A172 (cell line): ENCODE measurements at places on chromosomes 12 and 14.
A peak's percentile ranks its signal among the peaks of the same experiment; 100 is the strongest.

GRCh38 chr12:8917751-8918150, 3.4 kb downstream of the PHC1 start:
- no peak for DNase-seq

GRCh38 chr12:80058586-80058985, 40.8 kb upstream of the OTOGL start:
- no peak for DNase-seq

DNA sequence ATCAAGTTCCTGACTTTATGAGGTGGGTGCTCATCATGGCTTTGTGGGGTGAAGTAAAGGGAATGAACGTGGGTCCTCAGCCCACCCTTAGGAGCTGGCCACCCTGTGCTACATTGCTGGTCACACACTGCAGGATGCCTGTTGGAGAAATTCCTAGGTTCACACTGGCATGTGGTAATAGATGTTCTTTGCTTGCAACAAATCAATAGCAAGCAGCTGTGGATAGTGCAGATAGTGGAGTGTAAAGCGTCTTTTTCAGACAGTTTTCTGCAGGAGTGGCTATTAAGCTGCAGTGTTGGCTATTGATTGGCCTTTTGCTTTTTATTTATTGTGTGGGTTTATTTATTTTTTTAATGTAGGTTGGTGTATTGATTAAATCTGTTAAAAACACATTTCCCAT, 822.7 kb downstream of the NRXN3 start:
- DNase-seq = no peak

DNA sequence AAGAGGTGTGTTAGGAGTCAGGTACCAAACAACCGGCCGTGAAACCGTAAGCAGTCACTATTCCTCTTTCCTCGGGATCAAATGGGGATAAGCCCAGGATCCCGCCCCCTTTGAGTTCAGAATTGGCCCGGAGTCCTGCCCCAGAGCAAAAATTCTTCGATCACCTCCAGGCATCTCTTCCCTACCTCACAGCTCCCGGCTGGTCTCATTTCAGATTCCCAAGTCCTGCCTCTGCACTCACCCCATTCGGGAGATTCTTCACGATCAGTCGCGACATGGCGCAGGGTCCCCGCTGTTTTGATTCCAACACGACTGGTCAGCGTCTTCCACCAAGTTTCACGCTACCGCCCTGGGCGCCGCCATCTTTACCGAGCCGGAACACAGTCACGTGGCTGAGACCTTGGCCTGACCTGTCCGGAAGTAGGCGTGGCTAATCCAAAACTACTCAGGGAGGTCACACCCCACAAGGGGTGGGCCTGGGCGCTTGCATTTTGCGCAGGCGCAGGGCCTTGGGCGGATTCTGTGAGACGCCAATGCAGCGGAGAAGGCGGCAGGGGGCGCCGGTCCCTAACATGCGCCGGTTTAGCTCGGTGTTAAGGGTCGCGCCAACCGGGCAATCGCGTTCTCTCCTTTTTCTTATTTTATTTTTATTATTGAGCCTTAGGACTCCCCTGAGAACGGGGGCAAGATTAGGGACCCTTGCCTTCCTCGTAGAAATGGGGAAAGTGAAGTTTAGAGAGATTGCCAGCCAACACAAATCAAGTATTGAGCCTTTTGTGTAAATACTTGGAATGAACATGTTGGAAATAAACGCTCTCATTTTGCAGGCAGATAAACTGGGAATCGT, at the start of gene RBM19:
Gene RBM19, minus strand, starts transcription at position 375 of the 847 bp plus-strand sequence. Its CDS starts 98 bp downstream, at position 277.
- DNase-seq = peak; percentile 93

DNA sequence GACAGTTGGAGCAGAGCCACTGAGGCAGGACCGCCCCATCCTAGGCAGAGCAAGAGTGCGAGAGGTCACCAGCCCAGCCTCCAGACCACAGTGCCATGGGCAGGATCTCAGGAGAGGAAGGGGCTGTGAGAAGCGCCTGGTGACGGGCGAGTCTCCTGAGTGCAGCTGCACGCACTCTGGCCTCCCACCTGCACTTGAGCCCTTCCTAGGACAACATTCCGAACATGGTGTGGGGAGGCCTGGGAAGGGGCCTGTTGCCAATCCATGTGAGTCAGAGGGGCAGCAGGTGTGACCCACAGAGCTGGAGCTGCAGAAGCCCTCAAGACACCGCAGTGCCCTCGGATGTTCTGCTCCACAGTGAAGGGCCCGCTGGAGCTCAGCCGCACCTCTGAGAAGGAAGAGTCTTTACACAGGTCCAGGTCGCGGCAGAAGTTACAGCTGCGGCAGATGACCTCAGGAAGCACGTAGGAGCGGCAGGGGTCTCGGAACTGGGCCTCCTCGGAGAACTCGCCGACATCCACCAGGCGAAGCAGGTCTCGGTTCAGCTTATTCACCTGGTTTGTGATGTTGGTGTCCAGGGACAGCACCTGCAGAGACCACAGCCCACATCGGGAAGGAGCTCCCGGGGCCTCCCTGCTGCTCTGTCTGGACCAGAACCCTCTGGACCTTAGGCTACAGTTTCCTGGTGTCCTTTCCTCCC, 7.3 kb downstream of the P2RX2 start:
- DNase-seq = no peak

DNA sequence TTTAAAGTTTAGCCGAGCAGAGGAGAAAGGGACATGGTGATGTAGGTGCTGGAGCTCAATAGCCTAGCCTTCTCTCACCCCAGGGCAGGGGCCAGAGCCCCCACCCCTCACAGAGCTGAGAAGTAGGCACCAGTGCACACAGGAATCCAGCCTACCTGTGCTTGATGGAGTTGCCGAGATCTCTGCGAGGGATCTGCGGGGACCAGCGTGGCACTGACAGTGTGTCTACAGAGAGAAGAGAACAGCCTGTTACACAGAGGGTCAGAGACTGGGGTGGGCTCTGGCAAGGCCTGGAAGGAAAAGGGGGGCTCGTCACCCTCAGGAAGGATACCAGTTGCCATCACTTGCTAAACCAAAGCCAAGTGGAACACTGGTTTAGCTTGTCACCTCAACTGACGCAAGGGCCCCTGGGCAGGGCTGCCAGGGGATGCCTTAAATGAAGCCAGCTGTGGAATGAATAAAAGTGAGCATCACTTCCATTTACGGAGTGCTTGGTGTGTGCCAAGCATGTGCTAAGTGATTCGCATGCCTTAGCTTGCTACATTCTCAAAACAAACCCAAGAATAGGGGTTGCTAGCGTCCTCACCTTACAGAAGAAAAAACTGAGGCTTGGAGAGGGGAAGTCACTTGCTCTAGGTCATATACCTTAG, 220.8 kb upstream of the NOS1 start:
- no peak for DNase-seq

DNA sequence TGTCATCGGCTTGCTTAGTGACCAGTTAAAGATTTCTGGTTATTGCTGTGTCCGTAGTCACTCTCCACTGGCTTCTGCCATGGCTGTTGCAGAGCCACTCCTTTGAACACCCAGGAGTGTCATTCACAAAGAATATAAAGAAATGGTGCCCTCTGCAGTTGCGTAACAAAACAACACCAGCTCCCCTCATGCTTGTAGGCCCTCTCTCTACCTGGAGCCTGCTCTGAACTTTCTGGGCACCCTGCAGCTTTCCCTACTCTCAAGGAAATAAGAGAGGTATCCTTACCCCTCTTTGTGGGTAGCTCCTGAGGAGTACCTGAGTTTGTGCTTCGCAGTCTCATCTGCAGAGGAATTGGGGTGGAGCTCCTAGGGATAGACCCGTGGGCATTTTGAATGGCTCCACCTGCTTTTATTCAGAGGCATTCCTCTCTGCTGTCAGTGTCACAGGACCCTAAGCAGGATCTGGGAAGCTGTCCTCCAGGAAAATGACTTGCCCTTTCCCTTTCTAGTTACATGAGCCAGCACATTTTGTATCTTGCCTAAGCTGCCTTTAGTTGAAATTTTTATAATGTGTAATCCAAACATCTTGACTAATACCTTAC, 97.2 kb upstream of the TMEM260 start:
- no peak for DNase-seq

GRCh38 chr12:31407562-31407961, 81.6 kb upstream of the SINHCAF start:
- no peak for DNase-seq

DNA sequence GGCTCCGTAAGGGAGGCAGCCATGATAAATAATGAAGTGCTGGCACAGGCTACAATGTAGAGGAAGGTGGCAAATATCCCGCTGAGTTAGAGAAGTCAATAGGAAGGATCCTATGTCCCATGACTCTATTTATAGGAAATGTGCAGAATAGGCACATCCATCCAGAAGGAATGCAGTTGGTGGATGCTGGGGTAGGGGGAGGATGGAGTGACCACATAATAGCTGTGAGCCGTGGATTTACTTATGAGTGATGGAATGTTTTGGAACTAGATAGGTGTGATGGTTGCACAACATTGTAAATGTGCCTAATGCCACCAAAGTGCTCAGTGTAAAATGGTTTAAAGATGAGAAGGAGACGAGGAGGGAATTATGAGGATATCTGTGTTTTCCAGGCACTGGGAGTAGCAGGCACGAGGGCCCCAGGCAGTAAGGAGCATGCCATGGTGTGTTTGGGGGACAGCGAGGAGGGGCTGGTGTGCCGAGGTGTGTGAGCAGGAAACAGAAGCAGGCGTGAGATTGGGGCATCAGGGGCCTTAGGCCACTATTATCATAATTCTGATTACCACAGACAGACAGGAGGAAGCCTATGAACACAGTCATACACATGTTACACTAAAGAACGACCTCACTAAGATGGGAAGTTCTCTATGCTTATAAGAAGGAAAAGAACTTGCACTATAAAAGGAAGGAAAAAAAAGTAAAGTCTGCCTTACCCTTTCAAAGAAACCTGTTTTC, 837.3 kb upstream of the TMEM132C start:
- DNase-seq = no peak

DNA sequence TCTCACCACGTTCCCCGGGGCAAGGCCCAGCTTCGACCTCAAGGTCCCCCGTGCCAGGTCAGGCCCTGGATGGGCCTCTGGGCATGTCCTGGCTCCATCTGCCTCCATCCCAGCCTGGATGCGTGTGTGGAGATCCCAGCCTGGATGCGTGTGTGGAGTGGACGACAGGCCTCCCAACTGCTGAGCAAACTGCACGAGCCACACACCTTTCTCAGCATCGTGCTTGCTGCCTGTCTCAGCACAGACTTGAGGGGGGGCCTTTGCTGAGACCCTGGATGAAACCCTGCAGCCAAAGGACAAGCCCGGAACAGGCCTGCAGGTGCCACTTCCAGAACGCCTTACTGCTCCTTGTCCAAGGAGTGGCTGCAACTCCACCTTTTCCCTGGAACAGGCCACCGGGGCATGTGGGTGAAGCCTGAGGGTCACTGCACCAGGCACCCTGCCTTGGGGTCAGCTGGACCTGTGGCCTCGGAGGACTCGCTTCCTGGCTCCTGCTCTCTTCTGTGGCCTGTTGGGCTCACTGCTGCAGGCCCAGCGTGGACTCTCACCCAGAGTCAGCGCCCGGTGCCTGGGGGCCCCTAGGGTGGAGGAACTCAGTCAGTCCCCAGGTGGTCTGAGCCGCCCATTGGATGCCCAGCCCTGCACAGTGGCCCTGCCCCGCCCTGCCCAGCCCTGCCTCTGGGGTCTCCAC, 176.0 kb downstream of the KIF26A start:
- no peak for DNase-seq

DNA sequence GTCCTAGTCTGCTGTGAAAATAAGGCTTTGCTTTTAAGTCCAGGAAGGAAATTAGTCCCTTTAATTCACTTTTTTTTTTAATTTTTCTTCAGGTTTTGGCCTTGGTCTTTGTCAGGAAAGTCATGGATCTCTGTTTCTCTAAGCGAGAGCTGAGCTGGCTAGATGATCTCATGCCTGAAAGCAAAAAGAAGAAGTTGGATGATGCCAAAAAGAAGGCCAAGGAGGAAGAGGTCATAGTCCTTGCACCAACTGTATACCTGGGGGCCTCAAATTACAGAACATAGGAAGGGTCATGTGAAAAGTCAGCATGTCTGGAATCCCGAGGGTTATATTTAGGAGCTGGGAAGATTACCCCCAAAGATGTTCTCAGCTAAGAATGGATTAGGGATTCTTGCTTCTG, 72.3 kb downstream of the SLC4A8 start:
- DNase-seq = no peak

GRCh38 chr12:67472539-67472938, 176.0 kb upstream of the DYRK2 start:
- DNase-seq = no peak

GRCh38 chr12:69714542-69714941, 15.4 kb upstream of the BEST3 start:
- no peak for DNase-seq

- peak; percentile 93 for DNase-seq
These were observed 22.9 kb upstream of the KTN1 start for GRCh38 chr14:55556929-55557623.

- DNase-seq = peak; percentile 4
These were observed 11.0 kb upstream of the LALBA start for GRCh38 chr12:48580831-48581230.

DNA sequence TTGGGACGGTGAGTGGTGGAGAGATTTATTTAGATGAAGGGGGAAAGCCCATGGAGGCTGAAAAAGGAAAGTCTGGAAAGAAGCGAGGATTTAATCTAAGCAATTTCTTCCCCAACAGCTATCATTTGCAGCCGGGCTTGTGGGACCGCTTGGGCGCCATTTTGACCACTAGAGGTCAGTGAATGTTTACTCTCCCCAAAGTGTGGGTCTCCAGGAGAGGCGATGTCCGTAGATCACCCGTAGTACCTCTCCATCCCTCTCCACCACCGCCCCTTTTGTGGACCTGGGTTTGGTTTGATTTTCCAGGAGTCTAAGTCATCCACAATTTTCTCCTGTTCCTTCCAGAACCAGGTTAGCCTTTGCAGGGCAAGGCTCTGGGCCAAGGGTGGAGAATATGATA, 91.2 kb upstream of the PARP11 start:
- no peak for DNase-seq

DNA sequence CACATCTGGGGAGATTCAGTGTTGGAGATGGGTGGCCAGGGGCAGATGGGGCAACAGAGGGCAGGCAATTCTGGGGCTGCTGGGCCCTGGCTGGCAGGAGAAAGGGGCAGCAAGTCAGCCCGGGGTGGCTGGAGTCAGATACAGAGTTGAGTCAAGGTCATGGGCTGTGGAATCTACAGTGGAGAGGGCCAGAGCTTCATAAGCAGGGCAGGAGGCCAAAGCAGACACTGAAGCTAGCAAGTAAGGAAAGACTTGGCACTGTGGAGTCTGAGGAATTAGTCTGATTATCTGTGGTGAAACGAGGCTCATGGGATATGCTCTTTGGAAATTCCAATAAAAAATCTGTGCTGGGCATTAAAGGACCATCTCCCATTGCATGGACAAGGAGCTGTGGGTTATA, 95.5 kb downstream of the TMX1 start:
- no peak for DNase-seq

GRCh38 chr14:96046630-96047029, 7.5 kb downstream of the C14orf132 start:
- no peak for DNase-seq

DNA sequence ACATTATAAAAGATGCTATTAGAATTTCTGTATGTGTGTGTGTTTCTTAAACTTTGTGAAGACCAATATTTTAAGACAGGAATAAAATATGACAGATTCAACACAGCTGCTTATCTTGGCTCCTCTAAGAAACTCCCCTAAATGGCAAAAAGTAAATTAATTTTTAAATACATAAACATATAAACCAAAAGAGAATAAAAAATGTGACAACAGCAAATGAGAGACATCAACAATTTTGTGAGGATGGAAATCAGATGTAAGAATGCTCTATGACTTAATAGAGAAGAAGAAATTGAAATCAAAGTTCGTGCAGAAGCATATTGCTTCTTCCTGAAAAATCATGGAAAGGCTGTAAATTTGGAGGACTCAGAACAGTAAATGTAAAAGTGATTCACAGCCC, 1083.8 kb downstream of the FLRT2 start:
- DNase-seq = no peak
